Stimulated activated CD4-positive, alpha-beta T cell treated with anti-CD3 and anti-CD28 coated beads, Interleukin-12 subunit alpha, Interleukin-12 subunit beta, amount 100 ng/mL, for 4 hours (primary cell): ENCODE measurements at places on chromosomes 11 and 22.

DNA sequence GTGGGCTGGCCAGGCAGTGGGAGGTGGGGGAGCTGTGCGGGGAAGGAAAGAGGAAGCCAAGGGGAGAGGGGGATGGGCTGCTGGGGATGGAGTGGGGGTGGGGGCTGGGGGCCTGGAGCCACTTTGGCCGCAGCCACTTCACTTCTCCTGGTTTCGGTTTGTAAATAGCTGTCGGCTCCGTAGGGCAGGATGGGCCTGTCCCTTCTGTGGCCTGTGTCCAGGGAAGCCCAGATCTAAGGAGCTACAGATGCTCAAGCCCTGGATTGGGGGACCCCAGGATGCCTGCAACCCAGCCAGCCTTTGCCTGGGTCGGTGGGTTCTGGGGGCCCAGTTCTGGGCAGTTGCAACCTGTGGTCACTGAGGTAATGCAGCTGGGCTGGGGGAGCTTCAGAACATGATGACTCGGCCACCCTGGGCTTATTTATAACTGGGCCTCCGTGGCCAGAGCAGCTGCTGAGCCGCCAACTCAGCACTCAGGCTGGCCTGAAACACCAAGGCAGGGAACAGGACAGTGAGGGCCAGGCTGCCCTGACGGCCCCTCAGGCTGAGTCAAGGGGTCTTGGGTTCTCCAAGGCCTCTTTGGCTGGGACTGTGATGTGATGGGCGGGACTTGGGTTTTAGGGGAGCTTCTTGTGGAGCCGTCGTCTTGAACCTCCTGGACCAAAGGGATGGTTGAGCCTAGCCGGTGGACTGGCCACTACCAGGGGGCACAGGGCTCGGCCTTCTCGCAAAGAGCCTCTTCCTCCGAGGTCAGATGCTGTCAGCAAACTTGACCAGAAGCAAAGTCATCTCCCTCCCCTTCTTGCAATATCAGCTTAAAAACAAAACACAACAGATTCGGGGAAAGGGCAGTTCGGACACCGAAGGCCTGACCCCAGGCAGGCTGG lies 15.0 kb upstream of the SLC39A13 start:
- no peak for DNase-seq

DNA sequence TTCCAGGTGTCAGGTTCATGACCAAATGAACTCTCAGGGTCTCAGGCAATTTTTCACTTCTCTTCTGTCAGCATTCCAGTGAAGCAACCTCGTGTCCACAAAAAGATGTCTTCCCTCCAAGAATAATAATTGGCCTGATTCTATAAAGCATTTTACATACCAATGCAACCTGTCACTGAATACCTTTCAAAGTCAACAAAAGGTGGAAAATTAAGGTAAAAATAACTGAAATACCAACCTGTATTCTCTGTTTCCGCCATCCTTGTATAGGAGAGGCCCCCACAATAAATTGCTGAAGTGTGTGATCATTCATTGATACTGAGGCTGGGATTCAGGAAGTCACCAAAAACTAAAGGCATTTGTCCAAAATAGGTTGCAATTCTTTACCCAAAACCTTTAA lies 77.4 kb upstream of the TMEM45B start:
- no peak for DNase-seq

- no peak for DNase-seq
Observed at GRCh38 chr11:112016765-112017376, 8.3 kb upstream of the DLAT start.

- DNase-seq = no peak
Observed at GRCh38 chr22:22824340-22825212, 63.0 kb upstream of the IGLL5 start.

- no peak for DNase-seq
Observed at GRCh38 chr11:86046116-86046515, 22.8 kb downstream of the PICALM start.

DNA sequence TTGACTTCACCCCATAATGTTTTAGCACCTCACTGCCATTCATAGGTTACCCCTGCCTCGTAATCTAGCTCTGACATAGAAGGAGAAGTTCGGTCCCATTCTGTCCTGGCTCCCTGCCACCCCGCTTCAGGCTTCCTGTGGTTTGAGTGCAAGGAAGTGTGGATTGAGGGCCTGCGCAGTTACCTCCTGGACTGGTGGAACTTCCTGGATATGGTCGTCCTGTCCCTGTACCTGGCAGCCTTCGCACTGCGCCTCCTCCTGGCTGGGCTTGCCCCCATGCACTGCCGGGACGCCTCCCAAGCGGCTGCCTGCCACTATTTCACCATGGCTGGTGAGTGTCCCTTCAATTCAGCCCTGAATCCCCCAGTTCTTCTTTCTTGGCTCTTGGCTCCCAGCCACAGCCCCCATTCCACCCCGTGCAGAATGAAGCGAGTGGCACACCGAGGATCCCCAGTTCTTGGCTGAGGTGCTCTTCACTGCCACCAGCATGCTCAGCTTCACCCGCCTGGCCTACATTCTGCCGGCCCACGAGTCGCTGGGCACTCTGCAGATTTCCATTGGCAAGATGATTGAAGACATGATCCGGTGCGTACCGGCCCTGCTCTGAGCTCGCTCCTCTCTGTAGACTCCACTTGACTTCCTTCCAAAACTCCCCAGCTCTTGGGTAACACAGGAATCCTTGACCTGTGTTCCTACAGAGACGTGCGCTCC lies 15.4 kb downstream of the ART5 start:
- DNase-seq = no peak

DNA sequence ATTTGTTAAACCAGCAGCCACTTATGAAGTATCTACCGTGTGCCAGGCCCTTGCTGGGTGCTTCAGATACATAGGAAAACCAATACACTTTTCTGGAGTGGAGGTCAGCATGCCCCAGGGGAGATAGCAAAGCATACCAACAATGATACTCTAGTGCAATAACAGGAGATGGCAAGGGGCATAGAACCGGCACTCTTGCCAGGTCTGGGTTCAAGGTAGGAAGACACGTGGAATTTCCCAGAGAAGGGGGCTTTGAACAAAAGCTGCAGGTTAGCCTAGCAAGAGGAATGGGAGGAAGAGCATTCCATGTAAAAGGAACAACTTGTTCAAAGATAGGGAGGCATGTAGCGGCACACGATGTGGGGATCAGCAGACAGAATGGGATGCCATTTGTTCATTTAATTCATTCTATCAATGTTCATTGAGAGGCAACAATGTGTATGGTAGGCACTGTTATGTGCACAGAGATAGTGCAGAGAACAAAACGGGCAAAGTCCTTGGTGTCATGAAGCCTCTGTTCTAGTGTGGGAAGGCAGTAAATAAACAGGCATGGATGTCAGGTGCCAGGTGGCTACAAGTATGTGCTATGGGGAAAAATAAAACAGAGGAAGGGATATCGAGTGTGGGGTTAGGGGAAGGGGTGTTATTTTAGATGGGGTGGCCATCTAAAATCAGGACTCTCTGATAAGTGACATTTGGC lies 162.6 kb upstream of the E2F8 start:
- DNase-seq = no peak

DNA sequence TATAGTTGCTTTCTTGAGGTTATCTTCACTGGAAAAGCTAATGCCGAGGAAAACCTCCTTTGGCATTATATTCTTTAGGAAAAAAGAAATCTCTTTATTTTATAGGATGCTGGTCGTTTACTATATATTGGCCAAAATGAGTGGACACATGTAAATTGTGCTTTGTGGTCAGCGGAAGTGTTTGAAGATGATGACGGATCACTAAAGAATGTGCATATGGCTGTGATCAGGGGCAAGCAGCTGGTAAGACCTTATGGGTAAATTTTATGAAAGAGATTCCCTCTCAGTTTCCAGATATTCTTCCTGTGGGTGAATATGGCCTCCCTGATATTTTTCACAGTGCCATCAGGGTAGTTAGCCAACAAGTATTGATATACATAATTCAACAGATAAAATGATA lies 29.4 kb upstream of the TTC36 start:
- DNase-seq = no peak

DNA sequence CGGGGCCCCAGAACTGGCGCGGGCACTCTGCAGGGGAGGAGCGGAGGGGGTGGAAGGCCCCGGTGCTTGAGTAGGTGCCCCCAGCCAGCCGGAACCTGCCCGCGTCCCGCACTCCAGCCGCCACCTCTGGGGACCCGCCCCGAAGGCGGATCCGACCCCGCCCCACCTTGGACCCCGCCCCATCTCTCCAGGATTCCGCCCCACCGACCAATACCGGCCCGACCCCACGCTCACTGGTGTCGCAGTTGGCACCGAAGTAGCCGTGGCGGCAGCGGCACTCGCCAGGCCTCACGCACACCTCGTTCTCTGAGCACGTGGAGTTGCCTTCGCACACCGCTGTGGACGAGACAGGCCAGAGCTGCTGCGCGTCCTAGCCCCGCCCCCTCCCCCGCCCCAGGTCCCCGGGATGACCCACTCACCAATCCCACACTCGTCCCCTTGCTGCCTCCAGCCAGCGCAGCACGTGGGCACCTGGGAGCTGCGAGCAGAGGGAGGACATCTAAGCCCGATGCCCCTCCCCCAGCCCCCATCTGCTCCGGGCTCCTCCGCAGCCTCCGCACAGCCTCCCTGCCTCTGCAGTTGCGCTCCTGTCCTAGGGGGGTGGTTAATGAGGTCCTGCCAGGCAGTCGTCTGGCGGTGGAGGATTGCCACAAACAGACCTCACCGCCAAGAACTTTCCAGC lies 6.0 kb downstream of the SCARF2 start:
- no peak for DNase-seq

GRCh38 chr11:88801484-88802123 lies 264.2 kb downstream of the GRM5 start:
- DNase-seq = no peak

GRCh38 chr22:28743852-28744251 lies 2.0 kb downstream of the HSCB start:
- no peak for DNase-seq
